Mesenteric fat pad (tissue), 1 donor: ENCODE measurements at places on chromosomes 5 and 9. TPM values are rescaled to one million over a fixed set of nuclear protein-coding genes. Genes with fewer than 3 reads are reported as not detected.

- DNase-seq = no peak
Measured at GRCh38 chr5:109645707-109646192, 44.0 kb upstream of the MAN2A1 start.

DNA sequence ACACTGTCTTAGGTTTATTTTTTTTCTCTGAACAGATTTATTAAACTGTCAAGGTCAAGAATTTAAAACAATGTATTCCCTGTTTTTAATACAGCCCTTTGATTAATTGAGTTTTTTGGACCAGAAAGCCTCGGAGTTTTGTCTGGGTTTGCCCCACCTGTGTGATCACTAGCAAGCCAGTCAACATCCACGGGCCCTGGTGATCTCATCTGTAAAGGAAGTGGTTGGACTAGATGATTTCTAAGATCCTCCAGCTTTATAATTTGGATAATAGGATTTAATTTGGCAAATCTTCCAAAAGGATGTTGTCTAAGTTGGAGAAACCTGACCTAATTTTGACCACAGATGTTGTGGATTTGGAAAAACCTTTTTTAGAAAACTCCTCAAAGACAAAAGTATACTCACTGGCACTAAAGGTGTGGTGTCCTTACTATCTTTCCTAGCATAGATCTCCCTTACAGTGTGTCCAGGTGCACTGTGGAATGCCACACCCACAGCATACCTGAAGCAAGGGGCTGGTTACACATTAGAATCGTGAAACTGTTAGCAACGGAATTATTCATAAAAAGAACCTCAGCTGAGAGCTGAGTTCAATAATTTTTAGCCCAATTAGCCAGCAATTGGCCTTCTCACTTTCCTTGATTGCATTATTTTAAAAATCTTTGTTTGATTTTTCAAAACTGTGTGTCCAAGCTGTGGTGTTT lies 195.6 kb upstream of the ELL2 start:
- DNase-seq = no peak

GRCh38 chr5:176810081-176810597 lies at the start of gene UNC5A:
Gene UNC5A (plus strand): TSS chr5:176810559. CDS start chr5:176810751, 192 bp downstream.
- DNase-seq = no peak

DNA sequence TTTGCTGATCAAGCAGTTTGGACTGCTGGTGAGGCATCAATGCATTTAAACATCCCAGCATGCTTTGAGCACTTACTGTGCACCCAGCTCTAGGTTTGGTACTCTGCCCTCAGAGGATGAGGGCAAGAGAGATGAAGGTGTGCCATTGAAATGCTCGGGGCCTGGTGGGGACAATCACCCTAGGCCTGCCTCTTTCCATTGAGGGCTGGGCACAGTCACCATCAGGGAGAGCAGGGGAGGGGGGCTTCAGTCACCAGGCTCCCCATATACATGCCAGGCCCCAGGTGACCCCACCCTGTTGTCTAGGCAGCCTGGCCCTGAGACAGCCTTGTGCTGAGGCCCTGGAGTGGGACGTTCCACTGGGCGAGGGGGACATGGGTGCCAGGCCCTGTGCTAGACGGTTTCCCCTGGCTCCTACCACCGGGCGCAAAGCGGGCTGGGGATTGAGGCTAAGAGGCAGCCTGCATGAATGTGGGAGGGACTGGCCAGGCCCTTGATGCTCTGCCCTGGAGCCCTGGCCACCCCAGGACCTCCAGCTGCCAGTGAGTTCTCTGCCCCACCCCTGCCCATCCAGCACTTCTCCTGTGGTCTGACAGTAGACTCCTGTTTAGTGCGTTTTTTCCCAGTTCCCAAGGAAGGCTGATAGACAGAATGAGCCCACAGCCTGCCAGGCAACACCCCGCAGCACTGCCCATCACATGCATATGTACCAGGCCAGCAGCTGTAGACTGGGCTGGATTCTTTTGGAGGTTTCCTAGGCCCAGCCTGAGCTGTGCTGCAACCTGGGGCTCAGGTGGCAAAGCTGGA lies 18.9 kb downstream of the TCF7 start:
- DNase-seq = peak; percentile 41

DNA sequence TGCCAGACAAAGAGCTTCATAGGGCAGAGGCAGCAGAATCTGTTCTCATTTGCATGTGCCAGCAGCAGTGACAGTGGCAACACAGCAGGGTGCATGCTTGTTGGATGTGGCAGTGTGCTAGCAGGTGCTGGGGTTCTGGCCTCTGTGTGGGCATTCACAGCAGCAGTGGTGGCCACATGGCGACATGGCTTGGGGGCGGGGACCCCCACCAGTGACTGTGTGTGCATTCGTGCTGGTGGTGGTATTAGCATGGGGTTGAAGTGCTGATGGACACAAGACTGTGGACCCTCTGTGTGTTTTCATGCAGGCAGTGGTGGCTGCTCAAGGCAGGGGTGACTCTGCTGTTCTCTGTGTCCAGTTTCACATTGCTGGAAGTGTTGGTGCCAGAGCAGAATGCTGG lies 183.2 kb upstream of the PDE4D start:
- no peak for DNase-seq

DNA sequence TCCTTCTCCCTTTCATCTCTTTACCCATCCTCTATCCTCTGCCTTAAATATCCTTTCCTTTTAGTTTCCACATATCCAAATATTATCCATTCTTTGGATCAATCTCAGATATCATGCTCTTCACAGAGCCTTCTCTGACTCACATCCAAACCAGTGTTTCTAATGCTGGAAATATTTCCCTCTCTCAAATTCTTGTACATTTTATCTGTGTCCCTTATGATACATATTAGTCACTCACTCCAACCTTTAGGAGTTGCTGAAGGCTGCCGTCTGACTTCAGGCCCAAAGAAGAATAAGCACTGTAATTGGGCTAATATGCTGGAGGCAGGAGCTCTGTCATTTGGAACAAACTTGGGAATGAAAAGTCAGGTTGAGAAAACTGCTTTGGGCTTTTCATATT lies 156.4 kb upstream of the RUSC2 start:
- no peak for DNase-seq

- DNase-seq = no peak
Measured at GRCh38 chr5:151002250-151002649, 18.1 kb upstream of the GPX3 start.

Gene UBQLN1
- total RNA-seq = 108 TPM

- DNase-seq = no peak
Measured at GRCh38 chr9:136178061-136178772, 26.7 kb downstream of the LHX3 start.

DNA sequence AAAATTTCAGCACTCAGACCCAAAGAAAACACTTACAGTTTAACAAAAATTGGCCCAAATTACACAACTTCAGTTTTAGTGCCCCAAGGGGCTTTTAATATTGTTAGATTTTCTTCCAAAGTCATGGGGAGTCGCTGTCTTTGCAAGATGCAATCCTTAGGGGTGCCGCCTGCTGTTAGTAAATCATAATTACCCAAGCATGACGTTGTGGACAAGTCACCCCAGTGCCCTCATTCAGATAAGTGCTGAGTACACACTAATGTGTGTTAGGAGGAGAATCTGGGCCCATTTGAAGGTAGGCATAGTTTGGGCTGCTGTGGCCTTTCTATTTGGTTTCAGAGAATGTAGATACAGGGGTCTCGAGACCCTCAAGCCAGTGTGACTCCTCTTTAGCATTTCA lies 138.1 kb downstream of the SV2C start:
- DNase-seq = no peak

Gene IL7R
- 5.2 TPM for total RNA-seq

DNA sequence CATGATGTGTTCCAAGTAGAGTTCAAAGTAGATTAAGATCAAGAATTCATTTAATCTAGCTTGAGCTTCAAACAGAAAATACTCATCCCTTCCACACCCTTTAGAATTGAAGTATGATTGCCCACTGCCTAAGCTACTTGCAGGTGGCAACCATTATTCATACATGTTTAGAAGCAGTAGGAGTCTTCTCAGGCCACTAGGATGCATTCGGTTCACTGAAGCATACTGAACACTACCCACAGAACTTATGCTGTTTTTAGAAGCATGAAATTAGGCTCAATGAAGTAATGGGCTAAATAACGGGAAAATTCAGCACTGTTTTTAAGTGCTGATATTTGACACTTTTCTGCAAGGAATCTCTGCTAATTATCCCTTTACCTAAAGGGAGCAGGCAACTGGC lies 263.4 kb downstream of the DEPDC1B start:
- DNase-seq = no peak

DNA sequence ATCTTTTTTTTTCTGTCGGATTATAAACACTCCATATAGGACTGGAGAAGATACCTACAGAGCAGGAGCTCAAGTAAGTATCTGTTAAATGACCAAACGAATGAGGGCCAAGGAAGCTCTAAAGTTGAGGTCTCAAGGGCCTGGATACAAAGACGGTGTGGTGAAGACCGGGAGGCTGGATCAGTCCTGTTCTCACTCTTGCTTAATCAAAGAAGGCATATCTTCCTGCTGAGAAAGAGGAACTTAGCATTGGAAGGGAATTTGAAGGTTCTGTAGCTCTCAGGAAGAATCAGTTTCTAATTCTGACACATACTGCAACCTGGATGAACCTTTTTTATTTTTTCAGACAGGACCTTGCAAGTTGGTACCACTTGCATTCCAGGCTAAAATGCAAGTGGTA lies 28.3 kb upstream of the PAX5 start:
- no peak for DNase-seq

Gene SPATA31D4
- total RNA-seq = not detected

DNA sequence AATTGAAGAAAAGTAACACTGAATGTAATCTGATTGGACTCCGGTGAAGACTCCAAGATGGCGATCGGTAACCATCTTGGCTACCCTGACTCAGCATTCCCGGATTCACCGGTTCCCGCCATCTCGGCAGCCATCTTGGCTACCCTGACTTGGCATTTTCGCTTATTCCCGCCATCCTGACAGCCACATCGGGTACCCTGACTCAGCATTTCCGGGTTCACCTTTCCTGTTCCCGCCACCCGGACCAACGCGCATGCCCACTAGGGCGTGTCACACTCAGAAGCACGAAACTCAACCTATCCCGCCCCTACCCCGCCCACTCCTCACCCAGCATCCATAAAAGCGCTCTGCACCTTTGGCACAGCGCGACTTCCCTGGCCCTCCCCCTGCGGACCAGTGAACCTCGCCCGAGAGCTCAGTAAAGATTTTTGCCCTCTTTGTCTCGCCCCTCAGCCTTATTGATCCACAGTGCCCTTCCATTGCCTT lies 17.2 kb downstream of the SPTLC1 start:
- DNase-seq = no peak

DNA sequence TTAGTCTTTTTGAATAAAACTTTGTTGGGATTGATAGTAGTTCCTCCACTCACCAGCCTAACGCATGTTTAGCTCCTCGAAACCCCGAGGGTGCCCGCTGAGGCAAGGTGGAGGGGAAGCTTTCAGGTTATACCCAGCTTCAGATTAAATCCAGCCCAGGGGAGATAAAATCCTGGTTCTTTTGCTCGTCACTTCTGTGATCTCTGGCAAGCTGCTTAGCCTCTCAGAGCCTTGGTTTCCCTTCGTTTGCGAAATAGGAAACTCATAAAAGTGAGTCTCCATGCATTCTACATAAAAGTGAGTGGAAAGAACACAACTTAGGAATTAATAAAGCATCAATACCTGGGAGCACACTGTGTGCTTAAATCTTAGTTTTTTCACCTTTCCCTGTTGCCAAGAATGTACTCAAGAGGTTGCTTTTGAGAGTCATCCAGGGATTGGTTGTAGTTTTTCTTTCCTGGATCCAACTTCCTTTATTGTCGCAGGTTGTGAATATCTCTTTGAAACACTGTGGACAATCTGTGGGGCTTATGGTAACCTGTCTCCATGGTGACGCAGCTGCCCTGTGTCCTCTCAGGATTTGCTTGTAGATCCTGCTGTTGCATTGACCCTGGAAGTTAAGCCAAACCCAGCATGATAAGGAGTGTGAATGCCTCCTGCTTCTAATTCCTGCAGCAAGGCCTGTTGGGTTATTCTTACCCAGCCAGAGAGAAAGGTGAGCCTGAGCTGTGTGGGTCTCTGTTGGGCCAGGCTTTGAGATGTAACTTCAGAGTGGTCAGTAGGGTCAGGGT lies 2.0 kb downstream of the GALNT12 start:
- DNase-seq = no peak

GRCh38 chr5:174188295-174188694 lies 142.8 kb downstream of the NSG2 start:
- no peak for DNase-seq

DNA sequence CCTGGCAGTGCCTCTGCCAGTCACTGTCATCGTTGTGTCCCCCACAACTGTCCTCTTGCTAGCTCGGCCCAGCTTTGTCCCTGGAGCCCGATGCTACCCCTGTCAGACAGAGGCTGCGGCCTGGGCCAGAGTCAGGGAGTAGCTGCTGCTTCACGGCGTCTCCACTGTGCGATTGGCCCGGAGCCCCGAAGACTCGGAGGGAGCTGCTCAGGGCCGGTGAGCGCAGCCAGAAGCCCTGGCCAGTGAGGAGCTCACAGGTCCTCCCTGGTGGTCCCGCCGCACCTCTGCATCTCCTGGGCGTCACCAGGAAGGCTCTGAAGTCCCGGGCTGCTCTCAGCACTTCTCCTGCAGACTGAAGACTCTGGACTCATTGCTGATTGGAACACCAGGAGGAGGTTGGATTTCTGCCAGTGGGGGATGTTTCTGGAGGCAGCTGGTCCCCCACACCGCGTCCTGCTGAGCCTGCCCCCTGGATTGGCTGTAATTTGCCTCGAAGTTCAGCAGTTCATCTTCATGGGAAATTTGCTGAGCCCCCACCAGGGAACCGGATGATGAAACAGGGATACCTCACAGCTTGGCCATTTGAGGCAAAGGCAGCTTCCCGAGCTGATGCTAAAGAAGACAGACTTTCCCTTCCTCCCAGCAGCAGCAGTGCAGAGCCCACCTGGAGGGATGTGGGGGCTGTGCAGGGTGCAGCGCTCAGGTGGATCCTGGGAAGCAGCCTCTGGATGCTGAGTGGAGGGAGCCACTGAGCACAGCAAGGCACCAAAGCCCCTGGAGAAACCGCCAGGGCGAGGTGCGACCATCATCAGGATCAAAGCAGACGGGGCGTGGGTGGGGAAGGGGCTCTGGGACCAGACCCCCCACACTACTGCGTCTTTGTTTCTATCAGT lies 45.6 kb downstream of the USP20 start:
- DNase-seq = no peak

- DNase-seq = no peak
Measured at GRCh38 chr5:142911775-142912174, 141.6 kb downstream of the ARHGAP26 start.

DNA sequence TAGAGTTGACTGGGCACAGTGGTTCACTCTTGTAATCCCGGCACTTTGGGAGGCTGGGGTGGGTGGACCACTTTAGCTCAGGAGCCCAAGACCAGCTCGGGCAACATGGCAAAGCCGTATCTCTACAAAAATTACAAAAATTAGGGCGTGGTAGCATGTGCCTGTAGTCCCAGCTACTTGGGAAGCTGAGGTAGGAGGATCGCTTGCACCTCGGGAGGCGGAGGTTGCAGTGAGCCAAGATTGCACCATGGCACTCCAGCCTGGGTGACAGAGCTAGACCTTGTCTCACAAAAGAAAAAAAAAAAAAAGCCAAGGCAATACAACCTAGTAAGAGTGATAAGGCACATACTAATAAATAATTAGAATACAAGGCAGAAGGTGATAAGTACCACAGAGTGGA lies 15.8 kb downstream of the NLN start:
- DNase-seq = no peak

Gene ZNF346
- total RNA-seq = 13.0 TPM
